ENCODE measurements at places on chromosomes 6 and 20.
A peak's percentile ranks its signal among the peaks of the same experiment; 100 is the strongest.

- DNase-seq = peak; percentile 34
Measured at GRCh38 chr6:12614456-12614855, 102.1 kb upstream of the PHACTR1 start.

- no peak for DNase-seq
Measured at GRCh38 chr6:129134535-129134934, 251.6 kb downstream of the LAMA2 start.

GRCh38 chr20:46144432-46145025 lies 26.4 kb downstream of the CD40 start:
- no peak for DNase-seq

DNA sequence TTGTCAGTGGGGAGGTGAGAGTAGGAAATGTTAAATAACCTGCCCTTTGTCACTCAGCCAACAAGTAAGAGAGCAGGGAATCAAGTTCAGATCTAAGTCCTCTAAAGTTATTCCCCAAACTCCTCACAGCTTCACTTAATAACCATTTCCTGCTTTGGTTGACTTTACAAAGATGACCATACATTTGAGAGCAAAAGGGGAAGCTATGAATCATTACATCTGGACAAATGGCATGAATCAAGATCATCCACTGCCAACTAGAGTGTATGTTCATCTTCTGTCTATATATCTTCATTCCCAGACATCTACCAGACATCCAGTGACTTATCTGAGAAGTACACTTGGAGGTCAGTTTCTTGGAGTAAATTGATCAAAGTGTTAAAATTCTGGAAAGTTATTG lies 15.1 kb upstream of the HIVEP2 start:
- DNase-seq = peak; percentile 79

- DNase-seq = peak; percentile 2
Measured at GRCh38 chr6:78700991-78701390, 166.4 kb upstream of the IRAK1BP1 start.
